ENCODE measurements at places on chromosomes 7 and 10.

DNA sequence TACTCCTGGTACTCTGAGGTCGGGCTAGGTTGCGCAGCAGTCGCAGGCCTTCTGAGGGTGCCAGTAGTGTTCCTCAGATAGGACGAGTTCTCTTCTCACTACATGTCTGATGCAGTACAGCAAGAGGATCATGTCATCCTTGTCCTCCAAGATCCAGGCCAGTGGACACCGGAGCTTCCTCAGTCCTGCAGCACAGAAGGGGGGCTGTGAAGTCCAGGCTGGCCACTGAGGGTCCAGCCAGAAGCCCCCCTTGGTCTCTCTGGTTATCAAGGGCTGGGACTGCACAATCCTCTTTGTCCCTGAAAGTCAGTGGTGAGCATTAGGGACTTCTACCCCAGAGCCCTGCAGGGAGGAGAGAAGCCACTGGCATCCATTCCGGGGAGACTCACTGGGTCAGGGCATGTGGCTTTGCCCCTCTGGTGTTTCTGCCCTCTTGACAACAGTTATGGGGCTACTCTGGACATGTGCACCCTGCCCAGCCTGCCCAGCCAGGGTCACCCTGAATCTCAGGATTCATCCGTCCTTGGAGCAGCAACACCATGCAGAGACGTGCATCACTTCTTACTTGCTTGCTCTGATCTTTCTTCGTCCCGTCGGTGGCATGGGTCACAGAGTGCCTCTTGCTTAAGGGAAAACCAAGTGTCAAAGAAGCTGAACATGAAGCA is 125.7 kb downstream of the ADCY1 start:
- no peak for DNase-seq

DNA sequence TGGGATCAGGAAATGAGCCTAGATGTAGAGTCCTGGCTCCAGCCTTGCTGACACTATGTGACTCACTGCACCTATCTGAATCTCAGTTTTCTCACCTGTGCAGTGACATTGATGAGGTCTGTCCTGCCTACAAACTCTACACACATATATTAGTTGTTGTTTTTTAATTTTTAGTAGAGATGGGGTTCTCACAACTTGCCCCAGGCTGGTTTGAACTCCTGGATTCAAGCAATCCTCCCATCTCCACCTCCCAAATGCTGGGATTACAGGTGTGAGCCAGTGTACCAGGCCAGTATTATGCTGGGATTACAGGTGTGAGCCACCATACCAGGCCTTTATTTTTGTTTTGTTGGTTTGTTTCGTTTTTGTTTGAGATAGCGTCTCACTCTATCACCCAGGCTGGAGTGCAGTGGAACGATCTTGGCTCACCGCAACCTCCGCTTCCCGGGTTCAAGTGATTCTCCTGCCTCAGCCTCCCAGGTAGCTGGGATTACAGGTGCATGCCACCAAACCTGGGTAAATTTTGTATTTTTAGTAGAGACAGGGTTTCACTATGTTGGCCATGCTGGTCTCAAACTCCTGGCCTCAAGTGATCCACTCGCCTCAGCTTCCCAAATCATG is 11.8 kb upstream of the DDIT4 start:
- no peak for DNase-seq

DNA sequence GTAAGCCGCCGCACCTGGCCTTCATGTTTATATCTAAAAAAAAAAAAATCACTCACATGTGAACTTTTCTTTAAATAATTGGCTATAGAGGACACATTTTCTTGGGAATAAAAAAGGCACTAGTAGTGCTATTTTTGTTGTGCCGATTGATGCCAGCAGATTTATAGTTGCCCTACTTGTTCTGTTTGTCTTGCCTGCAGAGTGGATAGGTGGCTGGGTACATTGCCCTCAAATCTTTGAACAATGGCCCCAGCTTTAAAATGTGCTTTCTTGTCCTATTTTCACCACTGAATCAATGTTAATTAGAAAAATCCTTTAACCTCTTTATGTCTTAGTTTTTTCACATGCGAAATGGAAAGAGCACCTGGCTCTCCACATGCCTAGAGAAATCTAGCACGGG is 30.1 kb upstream of the ZNRF2 start:
- DNase-seq = no peak

DNA sequence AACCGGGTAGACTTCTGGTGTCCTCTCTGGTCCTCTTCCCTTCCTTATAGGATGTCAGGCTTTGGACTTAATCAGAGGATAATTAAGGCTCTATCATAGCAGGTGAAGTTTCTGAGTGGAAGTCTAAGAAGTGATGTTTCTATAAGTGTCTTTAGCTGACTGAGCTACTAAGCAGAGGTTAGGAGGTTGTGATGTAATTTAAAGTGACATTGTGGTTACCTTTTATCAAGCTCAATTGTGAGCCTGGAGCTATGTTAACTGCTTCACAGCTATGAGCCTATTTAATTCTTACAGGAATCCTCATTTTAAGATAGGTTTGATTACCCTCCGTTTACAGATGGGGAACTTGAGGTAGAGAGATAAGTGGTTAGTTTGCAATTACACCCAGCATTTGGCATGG is 365.1 kb downstream of the AUTS2 start:
- DNase-seq = no peak

- peak; percentile 59 for DNase-seq
Observed at GRCh38 chr7:105656922-105657521, 75.7 kb upstream of the EFCAB10 start.

DNA sequence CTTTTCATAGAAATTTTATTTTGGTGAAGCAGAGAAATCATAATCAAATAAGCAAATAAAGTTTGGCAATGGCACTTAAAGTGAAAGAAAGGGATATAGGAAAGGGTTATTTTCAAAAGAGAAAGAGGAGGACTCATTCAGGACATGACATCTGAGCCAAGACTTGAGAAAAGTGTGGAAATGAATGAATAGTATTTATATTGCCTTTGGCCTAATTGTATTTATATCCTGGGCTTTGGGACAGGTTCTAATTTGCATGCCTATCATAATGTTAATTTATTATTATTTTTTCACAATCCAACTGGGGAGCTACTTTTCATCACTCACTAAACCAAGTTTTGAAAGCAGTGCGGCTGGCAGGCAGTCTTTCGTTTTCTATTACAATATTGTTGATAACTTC is 376.8 kb downstream of the HGF start:
- no peak for DNase-seq

GRCh38 chr7:91940572-91941341 is at the start of gene AKAP9:
AKAP9 (plus strand) TSS chr7:91940862; CDS start chr7:91941100, 238 bp downstream.
- DNase-seq = peak; percentile 65

DNA sequence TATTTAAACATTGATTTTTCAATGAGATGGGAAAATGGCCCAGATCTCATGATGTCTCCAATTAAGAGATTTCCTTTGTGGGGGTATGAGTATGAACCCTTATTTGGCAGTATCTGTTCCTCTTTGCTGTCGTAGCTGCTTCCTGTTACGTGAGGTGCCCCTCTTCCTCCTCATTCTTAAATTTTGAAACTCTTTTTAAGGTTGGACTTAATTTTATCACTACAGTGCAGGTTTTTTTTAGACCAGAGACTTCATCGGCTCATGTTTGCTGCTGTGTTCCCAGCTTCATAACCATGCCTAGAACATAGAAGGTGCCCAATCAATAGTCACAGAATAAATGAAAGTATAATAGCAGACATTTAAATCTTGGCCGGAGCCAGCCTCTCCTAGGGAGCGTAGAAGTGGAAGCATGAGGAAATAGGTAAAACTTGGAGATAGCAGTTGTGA is 2.4 kb downstream of the MIOS start:
- no peak for DNase-seq

GRCh38 chr7:37309493-37309892 is 139.2 kb downstream of the ELMO1 start:
- DNase-seq = no peak

GRCh38 chr7:46603780-46604179 is 682.7 kb upstream of the IGFBP3 start:
- DNase-seq = no peak

DNA sequence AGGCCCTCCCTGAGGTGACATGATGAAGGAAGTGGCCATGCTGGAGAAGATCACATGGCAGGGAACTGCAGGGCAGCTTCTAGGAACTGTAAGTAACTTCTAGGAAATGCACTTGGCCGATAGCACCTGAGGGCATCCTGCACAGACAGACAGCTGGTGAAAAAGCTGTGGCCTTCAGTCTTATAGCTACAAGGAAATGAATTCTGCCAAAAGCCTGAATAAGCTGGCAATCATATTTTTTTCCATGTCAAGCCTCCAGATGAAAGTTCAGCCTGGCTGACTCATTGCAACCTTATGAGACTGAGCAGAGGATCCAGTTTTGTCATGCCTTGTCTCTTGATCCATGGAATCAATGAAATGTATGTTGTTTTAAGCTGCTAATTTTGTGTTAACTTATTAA is 91.1 kb upstream of the CACNA2D1 start:
- no peak for DNase-seq

- no peak for DNase-seq
Observed at GRCh38 chr10:132697578-132698200, 88.3 kb downstream of the NKX6-2 start.

- no peak for DNase-seq
Observed at GRCh38 chr10:110724937-110725336, 80.8 kb downstream of the RBM20 start.

DNA sequence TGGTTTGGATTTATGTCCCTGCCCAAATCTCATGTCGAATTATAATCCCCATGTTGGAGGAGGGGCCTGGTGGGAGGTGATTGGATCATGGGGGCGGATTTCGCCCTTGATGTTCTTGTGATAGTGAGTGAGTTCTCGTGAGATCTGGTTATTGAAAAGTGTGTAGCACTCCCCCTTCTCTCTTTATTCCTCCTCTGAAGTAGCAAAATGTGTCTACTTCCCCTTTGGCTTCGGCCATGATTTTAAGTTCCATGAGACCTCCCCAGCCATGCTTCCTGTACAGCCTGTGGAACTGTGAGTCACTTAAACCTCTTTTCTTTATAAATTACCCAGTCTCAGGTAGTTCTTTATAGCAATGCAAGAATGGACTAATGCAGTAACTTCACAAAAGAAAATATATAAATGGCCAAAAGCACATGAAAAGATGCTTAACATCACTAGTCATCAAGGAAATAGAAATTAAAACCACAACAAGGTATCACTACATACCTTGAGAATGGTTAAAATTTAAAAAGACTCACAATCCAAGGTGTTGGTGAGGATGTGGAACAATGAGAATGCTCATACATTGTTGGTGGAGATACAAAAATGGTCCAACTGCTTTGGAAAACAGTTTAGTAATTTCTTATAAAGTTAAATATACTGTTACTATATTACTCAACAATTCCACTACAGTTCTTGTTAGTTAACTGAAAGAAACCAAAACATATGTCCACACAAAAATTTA is 218.7 kb downstream of the SNX10 start:
- DNase-seq = no peak

DNA sequence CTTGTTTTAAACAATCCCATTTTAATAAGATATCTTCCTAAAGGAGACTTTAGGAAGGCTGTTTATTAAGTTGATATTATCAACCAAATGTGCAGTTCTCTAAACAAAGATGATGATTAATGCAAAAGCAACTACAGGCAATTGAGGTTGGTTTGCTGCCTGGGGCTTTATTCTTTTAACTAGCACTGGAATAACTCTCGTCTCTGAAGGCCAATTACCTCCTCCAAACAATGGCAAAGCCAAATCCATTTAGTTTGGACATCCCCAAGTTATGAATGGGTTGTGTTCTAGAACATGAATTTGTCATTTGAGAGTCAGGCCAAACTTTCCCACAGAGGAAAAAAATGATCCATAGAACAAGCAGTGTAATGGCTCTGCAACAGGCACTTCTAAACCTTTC is 114.1 kb downstream of the SLC16A9 start:
- DNase-seq = no peak

- DNase-seq = no peak
Observed at GRCh38 chr7:57328457-57328856, 121.5 kb upstream of the ZNF716 start.

DNA sequence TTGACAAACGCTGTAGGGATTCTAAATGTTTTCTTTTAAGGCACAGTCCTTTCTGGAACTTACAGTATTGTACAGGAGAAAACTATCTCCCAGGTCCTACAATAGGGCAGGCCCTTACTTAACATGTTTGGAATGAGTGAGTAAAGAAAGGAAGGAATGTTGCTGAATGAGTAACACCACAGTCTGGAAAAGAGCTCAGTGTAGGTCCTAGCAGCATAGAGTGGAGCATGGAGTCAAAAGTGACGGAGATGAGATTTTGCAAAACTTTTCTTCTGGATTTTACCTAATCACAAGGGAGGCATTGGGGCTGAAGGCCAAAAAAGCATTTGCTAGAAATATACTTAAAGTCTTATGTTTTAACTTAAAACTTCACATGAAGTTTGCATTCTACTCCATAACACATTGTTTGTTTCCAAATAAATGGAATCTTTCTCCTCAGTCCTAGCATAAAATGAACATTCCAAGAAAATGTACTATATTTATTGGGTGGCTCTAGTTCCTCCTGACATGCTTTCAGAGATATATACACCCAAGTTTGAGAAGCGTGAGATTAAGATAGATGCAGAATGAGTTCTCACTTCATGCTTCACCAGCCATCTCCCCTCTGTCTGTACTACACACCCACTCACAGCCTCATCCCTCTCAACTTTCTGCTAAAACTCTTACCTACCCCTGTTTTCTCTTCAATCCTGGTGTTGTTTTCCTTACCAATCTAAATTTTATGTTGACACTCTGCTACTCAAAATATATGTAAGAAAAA is 20.2 kb upstream of the ADD3 start:
- DNase-seq = no peak

DNA sequence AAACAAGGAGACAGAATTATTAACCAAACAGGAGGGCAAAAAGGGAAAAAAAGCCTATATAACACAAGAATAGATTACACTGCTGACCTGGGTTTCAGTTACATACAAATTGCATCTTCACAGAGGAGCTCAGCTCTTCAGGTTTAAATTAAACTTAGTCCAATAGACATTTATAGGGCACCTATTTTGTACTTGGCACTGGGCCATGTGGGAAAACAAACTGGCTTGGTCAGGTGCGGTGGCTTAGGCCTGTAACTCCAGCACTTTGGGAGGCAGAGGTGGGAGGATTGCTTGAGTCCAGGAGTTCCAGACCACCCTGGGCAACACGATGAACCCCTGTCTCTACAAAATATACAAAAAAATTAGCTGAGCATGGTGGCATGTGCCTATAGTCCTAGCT is 62.3 kb upstream of the CCDC6 start:
- DNase-seq = no peak

DNA sequence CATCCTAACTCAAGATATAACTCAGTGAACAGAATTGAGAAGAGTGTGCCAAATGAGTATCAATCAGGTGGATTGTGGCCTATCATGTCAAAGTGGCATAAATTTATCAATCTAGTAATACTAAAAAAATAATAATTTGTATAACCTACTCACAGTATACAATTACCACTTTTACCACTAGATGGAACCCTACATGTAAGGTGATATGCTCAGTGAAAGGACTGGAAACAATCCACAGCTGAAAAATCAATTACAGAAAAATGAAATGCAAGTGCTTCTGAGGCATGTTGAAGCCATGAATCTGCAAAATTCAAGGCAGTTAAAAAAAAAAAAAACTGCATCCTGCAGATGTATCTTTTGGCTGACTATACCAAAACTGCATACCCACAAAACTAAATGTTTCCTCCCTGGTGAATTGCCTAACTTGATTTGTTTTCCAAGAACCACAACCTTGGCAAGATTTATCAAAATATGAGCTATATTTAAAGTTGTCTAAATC is 13.9 kb downstream of the ARHGAP19 start:
- no peak for DNase-seq

GRCh38 chr7:123836656-123837055 is 8.3 kb upstream of the HYAL4 start:
- no peak for DNase-seq
